Urinary bladder (tissue), 4 donors: ENCODE measurements at places on chromosomes 2 and 18. TPM values are rescaled to one million over a fixed set of nuclear protein-coding genes. Genes with fewer than 3 reads are reported as not detected.
A peak's percentile ranks its signal among the peaks of the same experiment; 100 is the strongest.

COA5 gene
- 37.3 TPM for polyA plus RNA-seq

CAPN14 gene
- polyA plus RNA-seq: 0.44 TPM

BOLL gene
- polyA plus RNA-seq: not detected

ABCG8 gene
- 0.01 TPM for polyA plus RNA-seq

PFN4 gene
- 0.58 TPM for polyA plus RNA-seq

ACTR3 gene
- 130 TPM for polyA plus RNA-seq

B3GNT7 gene
- polyA plus RNA-seq: 1.7 TPM

CFAP210 gene
- 0.05 TPM for polyA plus RNA-seq

GRCh38 chr2:148876202-148876594 lies 1.2 kb downstream of the KIF5C start:
- DNase-seq: no peak

- DNase-seq: no peak
These were observed 235.1 kb downstream of the GRB14 start for GRCh38 chr2:164386231-164386630.

GRCh38 chr2:71700041-71700657 lies 246.8 kb downstream of the DYSF start:
- no peak for DNase-seq

DNA sequence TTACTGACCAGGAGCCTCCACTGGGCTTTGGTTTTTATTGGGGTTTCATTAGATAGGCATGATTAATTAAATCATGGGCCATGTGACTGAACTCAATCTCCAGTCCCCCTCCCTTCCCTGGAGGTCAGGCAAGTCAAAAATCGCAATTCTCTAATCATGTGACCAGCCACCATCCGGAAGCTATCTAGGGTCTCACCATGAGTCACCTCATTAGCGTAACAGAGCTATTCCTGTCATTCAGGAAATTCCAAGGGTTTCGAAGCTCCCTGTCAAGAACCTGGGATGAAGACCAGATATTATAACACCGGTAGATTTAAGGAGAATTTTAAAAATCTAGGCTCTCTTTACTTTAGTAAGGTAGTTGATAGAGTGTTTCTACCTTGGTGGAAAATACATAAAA lies 180.3 kb upstream of the TCF4 start:
- no peak for DNase-seq

- DNase-seq: no peak
These were observed 6.8 kb downstream of the MGAT5 start for GRCh38 chr2:134260713-134261112.

GRCh38 chr18:3162181-3162580 lies 57.6 kb downstream of the MYOM1 start:
- DNase-seq: no peak

- no peak for DNase-seq
These were observed 579.5 kb downstream of the MBD2 start for GRCh38 chr18:53644799-53645471.

DNA sequence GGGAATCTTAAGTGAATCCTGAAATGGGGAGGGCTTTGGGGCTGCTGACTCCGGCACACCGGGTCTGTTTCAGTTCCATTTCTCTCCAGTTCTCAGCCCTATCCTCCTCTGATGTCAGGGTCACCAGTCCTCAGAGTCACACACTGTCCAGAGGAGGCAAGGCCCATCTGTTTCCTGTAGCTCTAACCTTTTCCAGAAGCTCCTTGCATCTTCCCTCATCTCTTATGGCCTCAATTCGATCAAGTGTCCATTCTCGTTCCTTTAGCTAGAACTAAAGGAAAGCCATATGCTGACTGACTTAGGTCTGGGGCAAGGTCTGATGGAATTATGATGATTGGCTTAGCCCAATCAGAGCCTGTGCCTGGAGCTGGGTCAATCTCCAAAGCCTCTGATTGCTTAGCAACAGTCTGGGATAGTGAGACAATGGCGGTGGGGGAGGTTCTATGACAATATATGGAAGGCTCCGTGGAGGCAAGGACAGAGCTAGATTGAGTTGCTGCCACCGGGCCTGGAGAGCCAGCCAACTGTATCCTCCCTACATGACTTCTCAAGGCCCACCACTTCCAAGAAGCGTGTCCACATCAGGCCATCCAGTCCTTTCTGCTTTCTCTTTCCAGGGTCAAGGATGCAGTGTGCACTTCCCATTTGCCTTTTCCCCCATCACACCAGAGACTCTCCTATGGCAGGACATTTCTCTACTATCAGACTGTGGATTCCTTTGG lies 5.2 kb downstream of the ANKRD53 start:
- DNase-seq: no peak

GRCh38 chr2:24022975-24023575 lies 13.2 kb downstream of the MFSD2B start:
- no peak for DNase-seq

GRCh38 chr2:148674063-148675020 lies 29.8 kb downstream of the EPC2 start:
- DNase-seq: no peak

GRCh38 chr2:61670591-61671501 lies 132.7 kb upstream of the XPO1 start:
- DNase-seq: peak; percentile 2

GRCh38 chr2:69192176-69192945 lies 179.4 kb downstream of the ANTXR1 start:
- DNase-seq: no peak

DNA sequence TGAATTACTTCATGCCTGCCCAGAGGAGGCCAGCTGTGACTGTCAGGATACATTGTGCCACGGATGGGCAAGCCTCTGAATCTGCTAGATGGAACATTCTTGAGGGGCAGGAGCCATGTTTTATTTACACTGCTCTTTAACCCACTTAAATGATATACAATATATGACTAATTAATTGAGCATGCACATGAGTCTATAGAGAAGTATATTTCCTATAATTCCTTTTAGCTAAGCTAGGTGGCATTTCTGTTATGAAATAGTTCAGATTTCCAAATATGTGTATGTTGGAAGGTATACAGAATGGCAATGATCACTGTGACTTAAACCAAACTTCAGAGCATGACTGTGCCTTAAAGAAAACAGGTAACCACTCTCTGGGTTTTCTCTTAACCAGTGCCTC lies 131.7 kb downstream of the RAB3GAP1 start:
- DNase-seq: no peak

DNA sequence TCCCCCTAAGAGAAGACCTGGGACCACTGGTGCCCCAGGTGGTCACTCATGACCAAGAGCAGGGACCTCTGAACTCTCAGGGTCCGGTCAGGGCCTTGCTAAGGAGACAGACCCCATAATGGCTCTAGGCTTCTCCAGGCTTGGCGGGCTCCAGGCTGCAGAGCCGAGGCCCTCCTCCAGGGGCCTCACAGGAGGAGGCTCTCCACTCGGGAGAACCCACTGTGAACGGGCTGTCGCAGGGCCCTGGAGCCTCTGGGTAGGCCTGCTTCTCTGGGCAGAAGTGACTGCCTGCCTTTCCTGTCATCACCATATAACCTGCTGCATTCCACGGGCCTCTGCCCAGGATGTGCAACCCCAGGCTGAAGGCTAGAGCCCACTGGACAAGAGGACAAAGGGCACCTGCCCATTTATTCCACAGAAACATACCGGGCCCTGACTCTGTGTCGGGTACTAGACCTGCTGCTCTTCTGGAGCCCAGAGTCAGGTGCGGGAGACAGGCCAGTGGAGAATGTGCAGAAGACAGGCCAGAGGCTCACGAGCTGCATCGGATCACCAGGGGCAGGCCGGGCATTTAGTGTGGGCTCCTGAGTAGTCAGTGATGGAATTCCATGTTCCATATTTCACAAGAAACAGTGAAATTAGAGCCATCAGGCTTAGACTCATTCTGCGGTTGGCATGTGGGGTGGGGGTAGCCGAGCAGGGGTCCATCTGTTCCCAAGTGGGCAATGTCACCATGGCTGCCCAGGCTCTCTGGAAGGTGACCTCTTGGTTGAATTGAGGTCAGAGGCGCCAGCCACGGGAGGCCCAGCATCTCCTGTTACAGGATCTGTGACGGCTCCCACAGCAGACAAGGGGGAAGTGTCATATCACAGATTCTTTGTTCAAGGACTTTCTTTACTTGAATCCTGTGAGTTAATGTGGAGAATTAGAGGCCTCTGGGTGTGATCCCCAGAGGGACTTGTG lies 220.8 kb downstream of the SH3RF3 start:
- DNase-seq: no peak
